ENCODE measurements at places on chromosomes 7 and 10.

GRCh38 chr7:50339990-50340500 lies 35.5 kb downstream of the IKZF1 start:
- DNase-seq, result no peak

- no peak for DNase-seq
Observed at GRCh38 chr10:69208761-69209160, 11.4 kb upstream of the HKDC1 start.

DNA sequence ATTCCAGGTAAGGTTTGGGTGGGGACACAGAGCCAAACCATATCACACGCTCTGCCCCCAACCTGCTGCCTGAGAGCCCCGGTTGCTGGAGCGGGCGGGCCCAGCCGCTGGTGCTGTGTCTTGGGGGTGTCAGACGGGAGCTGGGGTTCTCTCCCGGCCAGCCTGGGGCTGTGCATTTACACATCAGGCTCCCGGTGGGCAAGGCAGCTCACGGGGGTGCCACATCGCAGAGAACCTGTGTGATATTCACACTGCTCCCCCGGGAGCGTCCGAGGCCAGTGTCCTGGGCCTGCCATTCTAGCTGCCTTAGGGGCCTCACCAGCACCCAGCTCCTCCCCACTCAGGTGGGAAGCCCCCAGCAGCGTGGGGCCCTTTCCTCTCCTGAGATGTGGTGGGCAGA lies 35.6 kb upstream of the ADGRA1 start:
- DNase-seq, result no peak

DNA sequence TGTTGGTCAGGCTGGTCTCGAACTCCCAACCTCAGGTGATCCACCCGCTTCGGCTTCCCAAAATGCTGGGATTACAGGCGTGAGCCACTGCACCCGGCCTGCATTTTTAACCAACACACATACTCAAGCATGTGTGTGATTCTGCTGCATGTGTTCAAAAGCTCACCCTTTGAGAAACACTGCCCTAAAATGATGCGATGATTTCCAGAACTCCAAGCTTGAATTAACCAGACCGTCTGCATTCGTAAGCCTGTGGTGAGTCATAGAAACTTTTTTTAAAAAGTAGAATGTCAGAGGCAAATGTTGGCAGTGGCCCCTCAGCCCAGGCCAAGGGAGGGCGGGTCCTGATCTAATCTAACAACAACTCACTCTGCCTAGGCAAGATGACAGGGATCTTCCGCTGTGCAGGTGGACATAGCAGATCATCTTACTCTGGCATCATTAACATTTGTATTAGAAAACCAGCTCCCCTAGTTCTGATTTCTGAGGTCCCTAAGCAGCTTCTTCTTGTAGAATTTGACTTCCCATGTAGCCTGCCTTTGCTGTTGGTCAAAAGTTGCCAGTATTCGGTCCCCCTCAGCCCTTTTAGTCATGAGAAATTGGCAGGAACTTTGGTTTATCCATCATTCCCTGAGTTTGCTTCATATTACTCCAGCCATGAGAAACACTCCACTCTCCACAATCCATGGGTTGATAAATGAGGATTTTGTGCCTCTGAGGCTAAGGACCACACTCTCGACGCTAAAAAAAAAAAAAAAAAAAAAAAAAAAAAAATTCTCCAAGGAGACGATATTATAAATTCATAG lies 190.4 kb downstream of the SKIDA1 start:
- no peak for DNase-seq

- no peak for DNase-seq
Observed at GRCh38 chr7:78254726-78255055, 456.1 kb downstream of the PHTF2 start.

- no peak for DNase-seq
Observed at GRCh38 chr7:151575410-151575809, 55.7 kb upstream of the RHEB start.

DNA sequence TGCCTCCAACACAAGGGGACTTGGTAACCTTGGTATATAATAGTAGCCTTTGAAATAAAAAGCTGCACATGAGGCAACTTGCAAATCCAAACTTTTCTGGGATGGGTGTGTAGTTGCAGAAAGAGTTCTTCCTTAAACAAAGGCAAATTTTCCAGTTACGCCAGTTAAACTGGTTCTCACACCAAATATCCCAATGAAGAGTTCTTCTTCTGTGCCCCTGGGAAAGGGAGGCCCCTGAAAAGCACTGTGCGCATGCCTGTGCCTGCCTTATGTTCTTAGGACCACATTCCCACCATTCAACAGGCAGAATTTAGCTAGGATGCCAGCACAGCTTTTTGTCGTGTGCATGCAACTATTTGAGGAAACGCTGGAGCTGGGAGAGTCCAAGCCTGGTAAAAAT lies 164.8 kb upstream of the SLC25A13 start:
- no peak for DNase-seq

DNA sequence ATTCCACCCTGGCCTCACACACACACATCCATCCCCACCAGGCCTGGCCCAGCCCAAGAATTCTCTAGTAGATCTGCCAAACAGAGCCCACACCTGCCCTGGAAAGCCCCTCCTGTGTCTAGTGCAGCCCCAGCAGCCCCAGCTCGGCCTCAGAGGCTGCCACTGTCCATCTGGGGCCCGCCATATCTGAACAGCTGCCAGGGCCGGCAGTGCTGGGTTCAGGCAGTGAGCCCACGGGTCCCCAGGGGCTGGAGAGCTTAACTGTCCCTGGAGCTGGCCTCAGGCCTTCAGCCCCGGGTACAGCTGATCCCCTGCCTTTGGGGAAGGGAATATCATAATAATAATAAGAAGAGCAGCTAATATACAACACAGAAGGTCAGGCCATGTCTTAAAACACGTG lies 574 bp downstream of the MYL10 start:
- DNase-seq, result no peak

GRCh38 chr7:42869131-42870020 lies 42.5 kb downstream of the C7orf25 start:
- no peak for DNase-seq

DNA sequence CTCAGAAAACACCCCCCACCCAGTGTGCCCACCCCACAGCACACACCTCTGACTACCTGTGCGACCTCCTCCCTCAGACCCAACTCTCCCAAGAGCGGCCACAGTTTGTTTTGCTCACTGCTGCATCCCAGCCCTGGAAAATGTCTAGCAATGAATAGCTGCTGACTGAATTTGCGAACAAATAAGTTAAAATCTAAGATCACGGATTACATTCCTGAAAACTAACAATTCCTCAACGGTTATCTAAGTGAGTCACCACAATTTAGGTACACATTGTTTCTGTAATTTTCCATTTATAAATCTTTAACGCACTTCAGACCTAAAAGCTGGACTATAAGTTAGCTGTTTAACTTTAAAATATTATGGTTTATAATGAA lies 235.2 kb downstream of the ZMYND11 start:
- no peak for DNase-seq

DNA sequence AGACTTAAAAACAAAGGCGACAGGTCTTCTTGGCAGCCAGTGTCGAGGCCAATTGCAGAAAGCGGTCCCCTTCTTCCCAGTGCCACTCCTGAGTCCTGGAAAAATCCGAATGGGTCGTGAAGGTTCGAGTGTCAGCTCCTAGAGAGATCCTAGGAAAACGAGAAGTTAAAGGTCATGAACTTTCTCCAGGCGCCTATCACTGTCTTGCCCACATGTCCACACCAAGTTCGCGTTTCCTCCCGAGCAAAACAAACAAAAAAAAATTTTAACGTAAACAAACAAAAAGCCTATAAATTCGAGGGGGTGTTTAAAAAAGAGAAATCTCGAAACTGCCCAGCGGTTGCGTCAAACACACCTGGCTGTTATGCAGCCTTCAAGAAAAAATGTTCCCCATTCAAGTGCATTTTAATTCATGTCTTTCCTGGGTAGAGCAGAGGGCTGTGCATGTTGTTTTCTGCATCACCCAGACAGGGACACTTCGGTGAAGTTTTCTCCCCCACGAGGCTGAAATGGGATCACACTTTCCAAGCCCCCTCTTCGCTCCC lies 1.5 kb downstream of the ARHGAP21 start:
- no peak for DNase-seq

DNA sequence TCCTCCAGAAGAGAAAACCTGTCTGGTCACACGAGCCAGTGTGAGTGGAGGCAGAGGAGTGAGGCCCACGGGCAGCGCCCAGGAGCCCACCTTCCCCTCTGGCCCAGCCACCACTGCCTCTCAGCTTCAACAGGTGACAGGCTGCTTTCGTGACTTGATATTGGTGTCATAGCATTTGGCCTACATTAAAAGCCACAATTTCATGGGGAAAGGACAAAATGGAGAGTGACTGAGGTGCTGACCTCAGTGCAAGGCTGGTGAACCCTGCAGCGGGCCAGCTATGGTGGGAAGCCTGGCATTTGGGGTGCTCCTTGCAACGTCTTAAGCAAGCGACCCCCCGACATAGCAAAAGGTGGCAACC lies 21.3 kb downstream of the ECHDC3 start:
- no peak for DNase-seq

- no peak for DNase-seq
Observed at GRCh38 chr10:83934062-83934461, 205.2 kb upstream of the GHITM start.

DNA sequence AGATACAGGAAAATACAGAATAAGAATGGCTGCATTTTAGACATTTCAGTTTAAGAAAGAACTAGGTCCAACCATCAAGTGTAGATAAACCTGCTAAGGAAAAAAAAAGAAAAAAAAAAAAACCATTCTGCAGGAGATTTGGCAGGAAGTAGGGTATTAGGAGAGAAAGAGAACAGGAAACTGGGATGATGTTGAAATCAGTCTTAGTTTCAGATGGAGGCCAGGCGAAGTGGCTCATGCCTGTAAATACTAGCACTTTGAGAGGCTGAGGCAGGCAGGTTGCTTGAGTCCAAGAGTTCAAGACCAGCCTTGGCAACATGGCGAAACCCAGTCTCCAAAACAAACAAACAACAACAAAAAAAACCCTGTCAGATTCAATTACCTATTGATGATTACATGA lies 120.2 kb downstream of the RAB11FIP2 start:
- DNase-seq, result no peak

DNA sequence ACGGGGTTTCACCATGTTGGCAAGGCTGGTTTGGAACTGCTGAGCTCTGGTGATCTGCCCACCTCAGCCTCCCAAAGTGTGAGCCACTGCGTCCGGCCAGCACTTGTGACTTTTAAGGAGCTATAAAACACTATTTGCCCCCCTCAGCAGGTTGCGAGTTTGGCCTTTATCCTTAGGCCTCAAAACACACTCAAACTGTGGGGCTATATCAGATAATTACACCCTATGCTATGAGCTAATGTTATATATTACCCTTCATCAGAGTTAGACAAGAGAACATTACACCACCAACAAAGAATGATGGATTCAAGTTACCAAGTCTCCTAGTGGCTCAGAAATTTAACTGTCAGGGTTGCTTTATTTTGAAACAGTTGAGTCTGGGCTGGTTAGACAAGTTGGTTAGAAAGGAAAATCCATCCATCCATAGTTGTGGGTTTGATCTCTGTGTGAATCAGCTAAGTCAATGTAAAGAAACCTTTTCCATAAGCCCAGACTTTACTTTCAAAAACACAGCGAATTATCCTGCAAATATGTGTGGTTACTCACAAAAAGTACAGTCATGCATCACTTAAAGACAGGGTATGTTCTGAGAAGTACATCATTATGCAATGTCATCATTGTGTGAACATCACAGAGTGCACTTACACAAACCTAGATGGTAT lies 115.8 kb downstream of the SEMA3D start:
- no peak for DNase-seq

GRCh38 chr7:66187905-66188304 lies 17.2 kb upstream of the TPST1 start:
- no peak for DNase-seq

DNA sequence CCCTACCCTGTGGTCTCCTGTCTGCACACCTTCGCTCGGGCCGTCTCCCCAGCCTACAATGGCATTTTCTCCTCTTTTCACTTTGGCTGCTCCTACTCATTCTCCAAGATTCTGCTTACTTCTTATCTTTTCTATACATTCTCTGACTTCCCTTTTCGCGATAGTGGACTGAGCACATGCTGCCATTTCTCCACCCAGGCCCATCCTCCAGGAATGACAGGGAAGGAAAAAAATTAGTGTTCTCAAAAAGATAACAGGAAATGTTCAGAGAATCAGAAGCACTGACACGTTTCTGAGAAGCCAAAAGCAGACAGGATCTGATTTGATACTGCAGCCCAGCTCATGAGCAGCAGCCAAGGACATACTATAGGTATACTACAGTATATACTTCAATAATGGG lies 6.4 kb upstream of the ANXA11 start:
- no peak for DNase-seq

GRCh38 chr10:3053155-3053554 lies 14.2 kb upstream of the PFKP start:
- no peak for DNase-seq

DNA sequence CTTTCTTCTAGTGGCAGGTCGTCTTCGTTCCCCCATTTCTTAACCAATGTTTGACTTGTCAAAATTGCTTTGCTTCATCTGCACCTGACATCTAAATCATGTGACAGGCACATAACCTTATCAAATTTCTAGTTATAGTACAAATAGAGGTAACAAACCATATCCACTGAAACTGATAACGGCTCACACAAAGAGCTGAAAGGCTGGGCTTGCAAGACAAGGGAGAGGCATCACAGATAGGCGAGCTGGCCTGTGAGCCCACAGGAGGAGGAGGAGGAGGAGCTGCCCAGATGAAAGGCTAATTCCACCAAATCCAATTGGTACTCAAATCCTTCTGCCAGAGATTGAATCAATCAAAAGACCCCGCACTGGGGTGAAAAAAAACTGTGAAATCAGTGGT lies 80.2 kb upstream of the NEBL start:
- DNase-seq, result no peak

DNA sequence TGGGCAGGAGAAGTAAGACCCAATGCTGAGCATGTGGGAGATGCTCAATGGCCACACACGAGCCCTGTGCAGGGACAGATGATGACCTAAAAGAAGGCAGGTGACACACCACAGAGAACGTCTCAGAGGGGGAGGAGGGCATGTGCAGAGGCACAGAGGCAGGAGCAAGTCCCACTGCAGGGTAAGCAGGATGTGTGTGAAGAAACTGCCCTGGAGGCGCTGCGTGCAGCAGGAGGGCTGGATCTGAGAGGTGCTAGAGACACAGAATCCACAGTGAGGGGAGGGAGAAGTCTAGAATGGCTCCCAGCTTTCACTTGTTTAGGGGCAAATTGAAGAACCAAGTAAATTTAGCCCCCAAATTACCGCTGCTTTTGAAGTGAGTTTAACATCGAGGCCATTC lies 14.9 kb downstream of the DYDC2 start:
- no peak for DNase-seq

DNA sequence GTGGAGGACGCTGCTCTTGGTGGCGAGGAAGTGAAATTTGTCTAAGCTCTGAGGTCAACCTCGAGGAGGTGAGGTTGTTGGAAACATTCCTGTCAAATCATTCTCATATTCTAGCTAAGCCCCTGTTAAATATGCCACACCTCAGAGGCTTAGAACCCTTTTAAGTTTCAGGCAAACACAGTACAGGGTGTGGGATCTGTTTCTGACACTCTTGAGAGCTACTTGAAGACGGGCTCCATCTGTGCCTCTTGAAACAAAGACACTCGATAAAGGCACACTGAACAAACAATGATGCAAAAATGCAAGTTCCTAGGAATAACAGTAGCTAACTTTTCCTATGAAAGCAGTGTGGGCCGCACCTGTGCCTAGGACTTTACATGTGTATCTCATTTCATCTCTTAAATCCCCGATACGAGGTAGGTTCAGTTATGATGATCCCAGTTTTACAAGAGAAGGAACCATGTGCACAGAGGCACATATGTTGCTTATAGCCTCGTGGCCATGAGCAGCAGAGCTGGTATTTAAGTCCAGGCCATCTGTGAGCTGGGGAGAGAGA lies 299.2 kb downstream of the CCDC3 start:
- no peak for DNase-seq

- no peak for DNase-seq
Observed at GRCh38 chr7:114649689-114650088, 235.1 kb downstream of the FOXP2 start.
